ENCODE measurements at places on chromosomes 7 and 10.

DNA sequence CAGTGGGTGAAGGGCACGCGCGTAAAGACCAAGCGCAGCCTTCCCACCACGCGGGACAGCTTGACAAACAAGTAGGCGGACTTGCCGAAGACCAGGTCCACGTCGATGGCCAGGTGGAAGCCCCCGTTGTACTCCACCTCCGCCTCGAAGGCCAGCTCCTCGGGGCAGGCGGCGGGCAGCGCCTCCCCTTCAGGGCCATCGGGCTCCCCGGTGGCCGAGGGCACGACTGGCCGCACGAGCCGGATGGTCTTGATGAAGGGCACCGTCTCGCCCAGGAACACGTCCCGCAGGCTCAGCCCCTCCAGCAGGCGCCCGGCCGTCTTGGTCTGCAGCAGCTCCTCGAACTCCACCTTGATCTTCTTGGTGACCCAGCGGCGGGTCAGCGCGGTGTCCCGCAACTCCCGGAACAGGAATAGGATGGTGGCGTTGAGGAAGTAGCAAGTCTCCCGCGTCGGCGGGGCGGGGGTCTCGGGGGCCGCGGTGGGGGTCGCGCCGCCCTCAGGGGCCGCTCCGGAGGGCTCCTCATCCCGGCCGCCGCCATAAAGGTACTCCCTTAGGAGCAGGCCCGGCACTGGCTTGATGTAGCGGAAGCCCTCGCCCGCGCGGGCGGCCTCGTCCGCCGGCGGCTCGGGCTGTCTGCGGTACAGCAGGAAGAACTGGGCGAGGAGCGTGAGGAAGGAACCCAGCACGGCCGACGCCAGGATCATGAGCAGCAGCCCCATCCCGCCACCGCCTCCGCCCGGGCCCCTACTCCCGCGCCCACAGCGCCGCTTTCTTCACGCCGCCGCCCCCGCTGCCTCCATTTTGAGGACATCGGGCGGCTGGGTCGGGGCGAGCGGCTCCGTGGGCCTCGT lies 507 bp downstream of the PDZD8 start:
- DNase-seq = peak; percentile 28

DNA sequence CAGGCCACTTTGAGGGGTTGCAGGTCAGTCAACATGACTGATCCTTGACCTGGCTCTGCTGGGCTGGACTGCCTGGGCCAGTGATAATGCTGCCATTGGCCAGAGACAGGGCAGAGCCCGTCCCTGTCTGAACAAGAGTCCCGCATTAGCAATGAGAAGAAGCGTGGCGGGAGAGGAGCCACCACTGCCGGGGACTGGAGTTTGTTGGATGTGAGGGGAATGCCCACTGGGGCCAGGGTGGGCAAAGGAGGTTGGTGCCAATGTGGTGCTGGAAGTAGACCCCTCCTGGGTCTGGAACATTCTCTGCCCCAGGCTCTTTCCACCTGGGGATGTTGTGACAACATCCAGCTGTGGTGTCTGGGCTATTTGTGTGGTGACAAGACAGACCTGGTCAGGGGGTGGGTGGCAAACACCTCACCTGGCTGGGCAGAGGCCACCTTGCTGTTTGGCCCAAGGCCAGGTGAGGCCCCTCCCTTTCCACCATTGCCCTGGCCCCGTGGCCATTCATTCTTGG lies 7.6 kb downstream of the SAP25 start:
- no peak for DNase-seq

- DNase-seq = no peak
Observed at GRCh38 chr10:6034371-6034770, 27.8 kb downstream of the IL2RA start.

GRCh38 chr10:77401683-77402082 lies 235.9 kb downstream of the KCNMA1 start:
- no peak for DNase-seq

- DNase-seq = no peak
Observed at GRCh38 chr10:75272896-75273295, 37.1 kb upstream of the COMTD1 start.

DNA sequence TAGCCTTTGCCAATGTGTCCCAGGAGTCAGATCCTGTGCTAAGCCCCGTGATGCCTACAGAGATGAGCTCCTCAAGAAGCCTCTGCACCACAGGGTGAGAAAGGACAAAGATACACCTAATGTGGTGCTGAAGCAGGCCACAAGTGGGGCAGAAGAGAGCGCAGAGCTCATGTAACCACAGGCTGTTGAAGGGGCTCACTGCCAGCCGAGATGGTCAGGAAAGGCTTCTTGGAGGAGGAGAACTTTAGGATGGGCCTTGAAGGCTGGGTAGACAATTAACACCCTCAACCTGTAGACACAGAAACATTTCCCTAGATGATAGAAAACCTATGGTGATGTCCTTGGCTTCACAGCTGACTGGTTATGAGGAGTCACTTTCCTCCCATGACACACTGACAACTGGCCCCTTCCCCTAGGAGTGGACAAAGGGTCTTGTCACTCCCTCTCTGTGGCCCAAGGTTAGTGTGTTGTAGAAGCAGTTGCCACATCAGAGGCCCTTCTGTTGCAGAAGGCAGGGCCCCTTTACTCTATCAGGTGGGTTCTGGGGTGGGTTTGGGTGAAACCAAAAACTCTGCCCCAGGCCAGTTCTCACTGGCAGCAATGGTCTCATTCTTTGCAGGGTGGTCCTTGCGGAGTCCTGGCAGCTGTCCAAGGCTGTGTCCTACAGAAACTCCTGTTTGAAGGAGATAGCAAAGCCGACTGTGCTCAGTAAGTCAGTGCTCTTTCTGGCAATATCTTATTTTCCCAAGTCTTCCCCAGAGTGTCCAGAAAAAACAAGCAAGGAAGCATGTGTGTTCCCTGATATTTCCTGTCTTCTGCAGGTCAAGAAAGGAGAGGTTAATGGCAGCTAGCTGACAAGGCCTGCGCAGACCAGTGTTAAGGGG lies 69.2 kb downstream of the MINDY4 start:
- no peak for DNase-seq

- no peak for DNase-seq
Observed at GRCh38 chr7:159094919-159095915, 49.5 kb downstream of the VIPR2 start.

DNA sequence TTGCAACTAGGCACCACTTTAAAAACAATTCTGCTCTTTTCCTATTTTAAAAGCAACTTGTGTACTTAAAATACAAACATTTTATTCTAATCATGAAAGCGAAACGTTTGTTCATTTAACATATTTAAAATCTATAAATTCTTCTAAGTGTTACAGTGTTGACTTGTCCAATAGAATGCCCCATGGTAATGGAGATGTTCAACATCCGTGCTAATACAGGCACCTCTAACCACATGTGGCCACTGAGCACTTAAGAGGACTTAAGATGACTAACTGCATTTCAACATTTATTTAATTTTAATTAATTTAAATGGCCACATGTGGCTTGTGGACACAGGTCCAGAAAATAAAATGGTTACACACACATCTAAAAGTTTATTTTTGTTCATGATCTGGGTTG lies 115.1 kb downstream of the TPK1 start:
- DNase-seq = no peak

DNA sequence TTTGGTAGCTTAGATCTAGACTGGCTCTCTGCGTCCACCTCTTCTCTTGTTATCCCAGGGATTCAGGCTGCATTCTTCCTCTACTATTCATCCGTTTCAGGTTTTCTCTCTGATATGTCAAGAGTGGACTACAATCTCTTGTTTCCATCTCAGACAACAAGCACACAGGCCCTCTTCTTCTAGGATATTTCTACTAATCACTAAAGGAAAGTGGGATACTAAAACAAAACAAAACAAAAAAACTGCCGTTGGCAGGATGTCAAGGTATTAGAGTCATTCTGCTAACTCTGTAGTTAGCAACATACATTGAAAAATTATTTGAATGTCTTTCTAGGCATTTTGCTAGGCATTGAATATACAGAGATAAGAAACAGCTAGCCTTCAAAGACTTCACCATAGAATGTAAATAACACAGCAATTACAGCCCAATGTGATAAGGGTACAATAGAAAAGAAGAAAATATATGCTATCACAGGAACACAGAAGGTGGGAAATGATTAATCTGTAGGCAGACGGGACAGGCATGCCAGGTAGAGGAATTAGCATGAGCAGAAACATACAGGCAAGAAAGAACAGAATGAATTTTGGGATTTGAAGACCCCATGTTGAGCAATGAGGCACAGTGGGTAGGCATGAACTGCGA lies 210.5 kb downstream of the CSTF2T start:
- no peak for DNase-seq

GRCh38 chr10:78491812-78492211 lies 458.1 kb downstream of the RPS24 start:
- DNase-seq = no peak

DNA sequence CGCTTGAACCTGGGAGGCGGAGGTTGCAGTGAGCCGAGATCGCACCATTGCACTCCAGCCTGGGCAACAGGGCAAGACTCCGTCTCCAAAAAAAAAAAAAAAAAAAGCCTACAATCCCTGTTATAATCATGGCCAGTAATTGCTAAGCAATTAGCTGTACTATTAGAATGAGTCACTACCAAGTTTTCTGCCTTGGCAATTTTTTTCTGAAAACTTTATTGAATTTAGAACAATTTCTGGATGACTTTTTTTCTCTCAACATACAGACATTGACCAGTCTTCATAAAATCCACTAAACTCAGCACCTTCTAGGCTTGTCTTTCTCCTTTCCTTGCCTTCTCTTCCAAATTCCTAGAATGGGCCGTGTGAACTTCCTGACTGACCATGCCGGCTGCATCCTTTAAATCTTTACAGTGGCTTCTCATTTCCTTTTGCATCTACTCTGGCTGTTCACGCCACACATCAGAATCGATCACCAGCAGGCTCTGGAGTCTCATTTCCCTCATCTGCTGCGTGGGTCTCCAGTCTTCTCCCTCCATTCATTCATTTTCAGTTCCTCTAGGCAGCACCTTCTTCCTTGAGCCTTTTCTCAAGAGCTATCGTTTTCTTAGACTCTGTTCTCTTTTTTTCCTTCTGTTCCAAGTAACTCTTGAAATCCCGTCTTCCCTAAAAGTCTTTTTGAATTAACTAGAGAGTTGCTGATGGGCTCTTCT lies 107.9 kb downstream of the KAT6B start:
- DNase-seq = no peak

GRCh38 chr7:79933144-79933543 lies 201.5 kb upstream of the GNAI1 start:
- DNase-seq = no peak

- no peak for DNase-seq
Observed at GRCh38 chr10:70661623-70662361, 10.5 kb upstream of the ADAMTS14 start.

GRCh38 chr7:98685541-98685940 lies 68.5 kb downstream of the NPTX2 start:
- DNase-seq = no peak

- no peak for DNase-seq
Observed at GRCh38 chr7:152937282-152937681, 177.7 kb downstream of the ACTR3B start.

- DNase-seq = no peak
Observed at GRCh38 chr7:48528646-48529045, 357.4 kb downstream of the ABCA13 start.

DNA sequence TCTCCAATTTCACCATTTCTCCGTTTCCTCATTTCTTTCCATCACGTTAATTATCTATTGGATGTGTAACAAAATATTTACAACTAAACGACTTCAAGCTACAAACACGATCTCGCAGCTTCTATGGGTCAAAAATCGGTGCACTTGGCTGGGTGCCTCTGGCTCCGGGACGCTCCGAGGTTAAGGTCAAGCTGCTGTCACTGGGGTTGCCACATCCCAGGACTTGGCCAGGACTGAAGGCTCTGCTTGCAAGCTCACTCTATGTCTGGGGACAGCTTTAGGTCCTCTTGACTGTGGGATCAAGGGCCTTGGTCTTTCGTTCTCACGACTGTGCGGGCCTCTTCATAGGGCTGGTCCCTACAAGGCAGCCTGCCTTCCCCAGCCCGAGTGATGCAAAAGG lies 159.7 kb downstream of the CCDC3 start:
- DNase-seq = no peak

GRCh38 chr10:86251426-86251825 lies 115.2 kb downstream of the GRID1 start:
- no peak for DNase-seq

GRCh38 chr7:114959931-114960330 lies 38.0 kb downstream of the MDFIC start:
- no peak for DNase-seq

DNA sequence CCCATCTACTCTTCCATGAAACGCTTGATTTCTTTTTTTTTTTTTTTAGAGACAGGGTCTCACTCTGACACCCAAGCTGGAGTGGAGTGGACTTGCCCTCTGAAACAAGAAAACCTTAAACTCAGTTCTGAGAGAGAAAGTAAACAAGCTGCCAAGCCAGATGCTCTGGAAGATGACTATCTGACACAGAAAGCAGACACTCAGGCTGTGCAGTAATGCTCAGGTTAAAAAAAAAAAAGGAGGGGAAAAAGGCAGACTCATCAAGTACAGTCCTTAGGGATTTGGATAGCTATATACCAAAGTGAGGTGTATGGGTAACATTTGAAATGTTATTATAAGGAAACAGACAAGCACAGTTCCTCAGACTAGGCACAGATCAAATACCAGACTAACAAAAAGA lies 80.5 kb downstream of the IDE start:
- no peak for DNase-seq

DNA sequence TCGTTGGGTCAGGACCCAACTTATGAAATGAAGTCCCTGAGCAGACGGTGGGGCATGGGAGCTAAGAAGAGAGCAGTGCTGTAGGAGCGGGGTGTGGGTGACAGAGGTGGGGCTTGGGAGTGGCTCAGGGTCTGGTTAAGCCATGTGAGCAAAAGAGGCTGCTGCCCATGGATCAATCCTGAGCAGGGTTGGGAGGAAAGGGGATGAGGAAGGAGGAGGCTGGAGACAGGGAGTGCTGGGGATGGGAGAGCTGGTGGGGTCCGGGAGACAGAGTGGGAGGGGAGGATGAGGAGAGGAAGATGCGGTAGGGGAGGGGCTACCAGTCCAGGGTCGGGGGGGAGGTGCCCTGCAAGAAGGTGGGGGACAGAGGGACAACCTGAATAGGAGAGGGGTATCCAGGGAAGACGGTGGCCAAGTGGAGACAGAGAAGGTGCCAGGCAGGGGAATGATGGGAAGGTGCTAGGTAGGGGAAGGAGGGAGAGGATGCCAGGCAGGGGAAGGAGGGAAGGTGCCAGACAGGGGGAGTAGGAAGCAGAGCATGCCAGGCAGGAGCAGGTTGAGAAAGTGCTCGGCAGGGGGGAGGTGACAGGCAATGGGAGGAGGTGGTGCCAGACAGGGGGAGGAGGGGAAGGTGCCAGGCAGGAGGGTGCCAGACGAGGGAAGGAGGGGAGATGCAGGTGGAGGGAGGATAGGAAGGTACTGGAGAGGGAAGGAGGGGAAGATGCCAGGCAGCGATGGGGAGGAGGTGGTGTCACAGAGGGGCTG lies 27.5 kb upstream of the SMARCD3 start:
- DNase-seq = peak; percentile 29

GRCh38 chr7:47266799-47267198 lies 315.1 kb downstream of the TNS3 start:
- no peak for DNase-seq

DNA sequence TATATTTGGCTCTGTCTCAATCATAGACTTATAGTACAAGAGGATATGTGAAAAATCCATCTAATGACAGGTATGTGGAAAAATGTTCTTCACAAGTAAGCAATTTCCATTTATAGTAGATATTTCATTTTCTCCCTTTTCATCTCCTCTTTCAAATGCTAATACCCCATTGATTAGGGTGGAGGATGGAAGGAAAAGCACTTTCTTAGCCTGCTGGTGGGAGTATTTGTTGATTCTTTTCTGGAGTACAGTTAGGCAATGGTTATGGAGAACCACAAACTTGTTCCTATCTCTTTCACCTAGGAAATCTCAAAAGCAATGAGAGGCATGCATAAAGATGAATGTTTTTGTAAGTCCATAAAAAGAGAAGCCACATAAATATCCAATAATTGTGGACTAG lies 108.0 kb upstream of the CREB5 start:
- DNase-seq = no peak
